GM03348 (cell line): ENCODE measurements at places on chromosomes 2 and 18.

- no peak for DNase-seq
Observed at GRCh38 chr2:113230531-113230930, 48.2 kb downstream of the PAX8 start.

GRCh38 chr2:106270471-106270891 lies 76.4 kb upstream of the UXS1 start:
- no peak for DNase-seq

GRCh38 chr2:170146784-170147183 lies 31.2 kb upstream of the MYO3B start:
- DNase-seq: no peak

GRCh38 chr2:161842736-161843433 lies 218.7 kb downstream of the SLC4A10 start:
- no peak for DNase-seq

DNA sequence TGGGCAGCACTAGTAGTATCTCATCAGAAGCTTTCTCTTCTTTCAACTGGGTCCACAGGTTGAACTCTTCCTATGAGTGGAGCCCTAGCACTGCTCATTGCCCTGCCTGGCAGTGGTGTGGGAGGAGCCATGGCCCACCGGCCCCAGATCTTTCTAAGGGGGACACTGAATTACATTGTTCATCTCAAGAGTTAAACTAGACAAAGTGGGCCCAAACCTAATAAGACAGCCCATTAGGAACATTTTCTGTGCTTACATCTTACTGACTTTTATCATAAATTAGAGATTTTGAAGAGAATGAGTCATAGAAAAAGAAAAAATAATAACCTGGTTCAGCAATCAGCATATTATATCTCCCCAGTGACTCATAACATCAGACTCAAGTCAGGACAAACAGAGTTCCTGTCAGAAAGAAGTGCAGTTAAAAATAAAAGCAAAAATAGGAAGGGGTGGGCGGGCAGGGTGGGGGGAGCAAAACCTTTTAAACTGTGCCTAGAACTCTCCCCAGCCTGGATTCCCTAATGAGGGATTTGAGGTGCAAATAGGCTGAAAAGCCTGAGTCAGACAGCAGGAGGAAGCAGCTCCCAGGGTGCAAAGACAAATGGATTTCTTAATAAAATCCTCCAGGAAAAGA lies 161.6 kb upstream of the TRIB2 start:
- peak; percentile 59 for DNase-seq

- no peak for DNase-seq
Observed at GRCh38 chr2:27018142-27018541, 14.6 kb upstream of the TMEM214 start.

GRCh38 chr2:26346454-26347053 lies at the start of gene ADGRF3:
Gene ADGRF3, minus strand, starts transcription at chr2:26346789. Its CDS starts 555 bp downstream, at chr2:26346234.
- peak; percentile 36 for DNase-seq

DNA sequence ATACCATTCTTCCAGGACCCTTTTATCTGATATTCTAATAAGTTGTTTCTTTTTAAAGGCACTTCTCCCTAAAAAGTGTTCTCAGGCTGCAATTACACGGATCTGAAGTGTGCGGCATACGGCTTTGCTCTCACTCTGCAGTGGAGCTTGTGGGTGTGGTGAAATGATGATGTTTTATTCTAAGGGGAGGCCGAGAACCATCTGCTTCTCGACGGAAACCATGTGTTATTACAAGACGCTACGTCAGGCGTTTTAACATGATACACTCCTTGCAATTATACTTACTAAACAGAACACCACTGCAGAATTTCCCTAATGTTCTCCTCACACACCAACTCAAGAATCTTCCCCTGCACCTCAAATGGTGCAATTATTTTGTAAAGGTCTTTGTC lies 34.9 kb upstream of the CTDP1 start:
- no peak for DNase-seq

DNA sequence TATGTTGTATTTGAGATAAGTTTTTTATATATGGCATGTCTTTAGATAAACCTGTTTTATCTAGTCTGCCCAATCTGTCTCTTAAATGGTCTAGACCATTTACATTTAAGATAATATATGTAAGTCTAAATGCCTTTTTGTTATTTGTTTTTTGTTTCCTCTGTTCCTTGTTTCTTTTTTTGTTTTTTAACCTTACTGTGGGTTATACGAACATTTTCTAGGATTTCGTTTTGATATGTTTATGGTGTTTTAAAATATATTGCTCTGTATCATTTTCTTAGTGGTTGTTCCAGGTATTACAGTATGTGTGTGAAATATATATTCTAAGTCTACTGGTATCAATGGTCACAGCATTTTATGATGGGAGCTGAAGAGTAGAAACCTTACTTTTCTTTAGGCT lies 13.3 kb downstream of the BCL2L11 start:
- no peak for DNase-seq

- DNase-seq: no peak
Observed at GRCh38 chr18:3139406-3139805, 80.4 kb downstream of the MYOM1 start.

- DNase-seq: no peak
Observed at GRCh38 chr2:206718296-206718695, at the start of gene DYTN. Gene DYTN, minus strand, starts transcription at chr2:206718396. Its CDS starts 117 bp downstream, at chr2:206718279.

- no peak for DNase-seq
Observed at GRCh38 chr18:39872651-39873050, 2082.4 kb upstream of the PIK3C3 start.

DNA sequence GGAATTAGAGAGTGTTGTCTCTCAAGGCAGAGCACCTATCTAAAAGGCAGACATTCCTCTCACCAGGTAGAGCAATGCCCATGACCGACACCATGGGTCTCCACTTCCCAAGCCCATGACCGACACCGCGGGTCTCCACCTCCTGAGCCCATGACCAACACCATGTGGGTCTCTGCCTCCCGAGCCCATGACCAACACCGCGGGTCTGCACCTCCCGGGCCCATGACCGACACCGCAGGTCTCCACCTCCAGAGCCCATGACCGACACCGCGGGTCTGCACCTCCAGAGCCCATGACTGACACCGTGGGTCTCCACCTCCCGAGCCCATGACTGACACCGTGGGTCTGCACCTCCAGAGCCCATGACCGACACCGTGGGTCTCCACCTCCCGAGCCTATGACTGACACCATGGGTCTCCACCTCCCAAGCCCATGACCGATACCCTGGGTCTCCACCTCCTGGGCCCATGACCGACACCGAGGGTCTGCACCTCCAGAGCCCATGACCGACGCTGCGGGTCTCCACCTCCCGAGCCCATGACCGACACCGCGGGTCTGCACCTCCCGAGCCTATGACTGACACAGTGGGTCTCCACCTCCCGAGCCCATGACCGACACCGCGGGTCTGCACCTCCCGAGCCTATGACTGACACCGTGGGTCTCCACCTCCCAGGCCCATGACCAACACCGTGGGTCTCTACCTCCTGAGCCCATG lies 262.4 kb upstream of the SALL3 start:
- DNase-seq: no peak

DNA sequence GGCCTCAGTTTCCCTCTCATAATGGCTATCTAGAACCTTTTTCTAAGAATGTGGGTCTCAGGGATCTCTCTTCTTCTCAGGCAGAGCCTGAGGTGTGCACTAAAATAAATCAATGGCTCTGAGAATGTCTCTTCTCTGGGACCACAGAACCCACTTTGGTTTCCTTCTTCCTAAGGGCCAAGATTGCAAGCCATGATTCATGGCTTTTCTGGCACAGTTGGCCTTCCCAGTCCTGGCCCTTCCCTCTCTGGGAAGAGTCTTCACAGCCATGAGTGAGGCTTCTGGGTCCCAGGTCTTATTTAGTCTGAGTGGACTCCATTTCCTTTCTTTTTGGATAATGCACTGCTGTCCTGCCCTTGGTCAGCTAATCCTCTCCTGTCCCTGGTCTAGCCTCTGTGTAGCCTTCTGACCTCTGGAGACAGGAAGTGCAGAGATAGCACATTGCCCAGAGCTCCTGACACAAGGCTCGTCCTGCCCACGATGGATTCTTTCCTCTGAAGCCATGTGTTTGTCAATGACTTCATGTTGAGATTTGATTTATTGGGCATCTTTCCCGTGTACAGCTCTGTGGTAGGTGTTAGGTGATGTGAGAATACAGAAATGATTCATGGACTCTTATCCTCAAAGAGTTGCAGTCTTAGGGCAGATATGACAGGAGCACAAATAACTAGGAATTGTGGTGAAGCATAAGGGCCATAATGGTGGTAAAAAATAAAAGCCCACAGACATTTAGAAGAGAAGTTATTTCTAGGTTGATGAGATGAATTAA lies 245.0 kb downstream of the CLIP4 start:
- DNase-seq: no peak

- peak; percentile 46 for DNase-seq
Observed at GRCh38 chr2:190881598-190882410, 1.2 kb downstream of the GLS start.

GRCh38 chr2:156892467-156893281 lies 364.8 kb upstream of the GALNT5 start:
- peak; percentile 4 for DNase-seq

DNA sequence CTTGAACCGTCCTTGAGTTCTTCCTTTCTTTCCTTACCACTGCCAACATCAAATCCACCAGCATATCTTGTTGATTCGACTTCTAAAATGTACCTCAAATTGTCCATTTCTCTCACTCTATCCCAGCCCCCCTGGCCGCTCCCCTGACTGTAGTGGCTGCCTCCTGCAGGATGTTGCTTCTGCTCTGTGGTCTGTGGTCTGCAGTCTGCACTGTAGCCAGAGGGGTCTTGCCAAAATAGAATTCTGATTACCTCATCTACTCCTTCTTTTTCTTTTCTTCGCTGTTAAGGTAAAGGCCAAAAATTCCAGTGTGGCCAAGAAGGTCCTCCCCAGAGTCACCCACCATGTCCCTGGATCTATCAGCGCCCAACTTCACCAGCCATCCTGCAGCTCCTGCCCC lies 79.5 kb upstream of the ALPP start:
- DNase-seq: no peak

- DNase-seq: no peak
Observed at GRCh38 chr18:76395609-76396008, 99.4 kb downstream of the ZNF516 start.

GRCh38 chr2:199339891-199340605 lies 117.7 kb downstream of the SATB2 start:
- no peak for DNase-seq

DNA sequence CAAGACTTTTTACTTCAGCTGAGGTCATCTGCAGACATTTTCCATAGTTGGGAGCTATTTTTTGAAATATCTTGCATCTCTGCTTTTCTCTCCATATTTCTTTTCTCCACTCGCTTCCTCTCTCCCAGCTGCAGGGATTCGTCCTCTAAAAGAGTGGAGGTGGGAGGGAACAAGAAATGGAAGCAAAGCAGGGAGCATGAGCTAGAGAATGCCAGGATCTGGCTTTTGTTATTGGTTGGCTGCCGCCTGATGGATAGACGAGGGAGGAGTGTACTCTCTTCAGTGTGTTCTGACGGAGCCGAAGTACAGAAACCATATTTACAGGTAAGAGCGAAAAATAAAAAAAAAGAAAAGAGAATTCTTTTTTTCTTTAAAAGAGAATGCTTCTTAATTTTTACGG lies at the start of gene CSRNP3:
Gene CSRNP3 (plus strand): TSS at position 282 of the 400 bp plus-strand sequence. CDS start 125,368 bp downstream, outside the sequence.
- DNase-seq: peak; percentile 79

- DNase-seq: peak; percentile 77
Observed at GRCh38 chr18:36809590-36810381, 19.0 kb downstream of the TPGS2 start.

- DNase-seq: peak; percentile 48
Observed at GRCh38 chr2:43424262-43425207, 171.3 kb downstream of the THADA start.

- no peak for DNase-seq
Observed at GRCh38 chr2:163751696-163752095, 15.9 kb upstream of the FIGN start.

GRCh38 chr18:5142131-5142530 lies 54.9 kb downstream of the AKAIN1 start:
- DNase-seq: no peak

- no peak for DNase-seq
Observed at GRCh38 chr18:5625076-5625475, 81.3 kb upstream of the EPB41L3 start.

DNA sequence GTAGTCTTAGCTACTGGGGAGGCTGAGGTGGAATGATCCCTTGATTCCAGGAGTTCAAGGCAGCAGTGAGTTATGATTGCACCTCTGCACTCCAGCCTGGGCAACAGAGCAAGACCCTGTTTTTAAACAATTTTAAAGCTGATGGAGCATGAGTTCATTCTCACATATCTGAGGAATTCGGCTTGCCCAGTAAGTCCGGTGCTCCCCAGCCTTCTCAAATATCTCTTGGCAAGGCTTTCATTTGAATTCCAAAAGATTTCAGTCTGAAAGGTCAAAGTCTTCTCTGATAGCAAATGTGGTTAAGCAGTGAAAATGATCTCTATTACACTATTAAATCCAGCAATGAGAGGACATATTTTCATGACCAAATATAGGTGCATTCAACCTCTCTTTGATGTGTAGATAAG lies 27.9 kb downstream of the PIEZO2 start:
- DNase-seq: no peak

DNA sequence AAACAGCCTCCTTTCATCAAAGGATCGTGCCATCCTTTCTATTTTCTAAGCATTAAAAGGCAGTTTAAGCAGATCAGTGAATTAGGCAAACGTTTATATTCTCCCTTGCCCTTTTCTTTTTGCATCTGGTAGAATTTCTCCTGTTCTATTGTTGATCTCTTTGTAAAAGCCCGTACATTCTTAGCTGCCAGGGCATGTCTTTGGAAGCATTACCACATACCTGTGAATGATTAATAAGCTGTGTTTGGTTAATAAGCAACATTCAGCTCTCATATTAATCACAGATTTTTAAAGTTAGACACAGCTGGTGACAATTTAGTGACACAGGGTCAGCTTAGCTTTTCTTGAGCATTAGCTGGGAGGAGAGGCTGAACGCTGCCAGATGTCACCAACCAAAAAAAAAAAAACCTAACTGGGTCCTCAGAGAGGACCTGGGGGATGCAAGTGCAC lies 33.8 kb upstream of the CYP1B1 start:
- DNase-seq: no peak

- DNase-seq: peak; percentile 85
Observed at GRCh38 chr2:42917425-42917927, 125.1 kb upstream of the HAAO start.

- DNase-seq: no peak
Observed at GRCh38 chr2:65823511-65823910, 391.1 kb upstream of the SPRED2 start.

DNA sequence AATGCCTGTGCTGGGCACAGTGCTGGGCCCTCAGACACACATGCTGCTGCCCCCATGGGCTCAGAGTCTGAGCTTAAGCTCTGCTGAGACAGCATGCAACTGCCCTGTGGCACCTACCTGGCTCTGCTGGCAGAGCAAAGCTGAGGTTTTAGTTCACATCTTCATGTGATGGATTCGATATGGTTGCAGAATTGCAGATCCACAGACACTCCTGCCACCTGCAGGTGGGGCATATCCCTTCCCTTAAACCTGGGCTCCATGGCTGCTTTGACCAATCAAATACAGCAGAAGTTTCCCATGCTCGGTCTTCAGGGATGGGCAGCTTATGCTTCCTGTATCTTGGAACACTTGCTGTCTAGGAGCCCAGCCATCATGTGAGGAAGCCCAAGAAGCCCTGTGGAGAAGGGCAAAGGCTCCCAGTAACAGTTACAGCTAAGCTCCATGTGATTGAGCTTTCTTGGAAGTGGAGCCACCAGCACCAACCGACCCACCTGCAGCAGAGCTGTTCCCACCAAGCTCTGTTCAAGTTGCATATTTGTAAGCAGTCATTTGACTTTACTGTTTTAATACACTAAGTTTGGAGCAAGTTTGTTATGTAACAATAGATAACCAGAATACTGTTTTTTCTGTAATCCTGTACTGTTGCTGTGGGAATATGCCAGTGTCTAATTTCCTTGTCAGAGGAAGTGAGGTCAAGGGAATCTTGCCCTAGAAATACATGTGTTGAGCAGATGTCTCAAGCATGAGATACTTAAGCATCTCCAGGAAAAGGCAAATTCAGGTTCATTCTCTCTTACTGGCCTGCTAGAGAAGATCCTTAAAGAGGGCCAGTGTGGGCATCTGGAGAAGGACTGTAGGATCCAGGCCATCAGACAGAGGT lies 79.3 kb downstream of the SH3RF3 start:
- peak; percentile 62 for DNase-seq
